ENCODE measurements at places on chromosomes 4 and X. TPM values are rescaled to one million over a fixed set of nuclear protein-coding genes. Genes with fewer than 3 reads are reported as not detected.
A peak's percentile ranks its signal among the peaks of the same experiment; 100 is the strongest.

The HHIP gene
- total RNA-seq: 0.48 TPM

DNA sequence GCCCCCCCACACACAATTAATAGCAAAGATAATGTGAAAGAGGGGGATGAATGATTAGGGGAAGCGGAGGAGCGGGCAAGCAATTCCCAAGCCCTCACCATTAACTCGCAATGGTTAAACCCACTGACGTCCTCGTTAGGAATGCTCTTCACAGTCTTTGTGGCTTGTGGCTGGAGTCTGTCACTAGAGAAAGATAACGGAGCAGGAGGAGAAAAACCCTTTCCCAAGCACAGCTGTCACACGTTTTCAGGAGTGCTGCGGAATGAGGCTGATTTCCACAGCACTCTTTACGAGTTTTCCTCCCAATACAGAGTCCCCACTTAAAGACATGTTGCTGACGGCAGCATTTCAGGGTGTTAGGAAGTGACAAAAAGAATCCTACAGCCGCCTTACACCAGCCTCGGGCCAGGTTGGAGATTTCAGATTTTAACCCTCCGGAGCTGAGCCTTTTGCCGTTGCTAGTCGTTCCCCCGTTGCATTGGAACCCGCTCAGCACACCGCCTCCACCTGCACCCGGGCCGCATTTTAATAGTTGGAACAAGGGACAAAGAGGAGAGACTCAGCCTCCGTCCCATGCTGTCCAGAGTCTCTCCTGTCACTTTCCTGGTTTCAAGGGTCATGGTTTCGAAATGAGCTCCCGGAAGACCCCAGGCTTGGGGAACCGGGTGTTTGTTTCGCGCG lies 92.2 kb downstream of the GEMIN8 start:
- no peaks in the 10 kb centered on the region for H3K4me1 ChIP-seq
- H3K36me3 ChIP-seq: no peaks in the 10 kb centered on the region
- peak overlapping the region; percentile 61 for H3K27ac ChIP-seq
- no peak for DNase-seq
- H3K27me3 ChIP-seq: peaks cover 53% of the 10 kb centered on the region

- no peaks in the 10 kb centered on the region for H3K4me1 ChIP-seq
- no peak for DNase-seq
- no peaks in the 10 kb centered on the region for H3K27me3 ChIP-seq
- H3K27ac ChIP-seq: no peak overlapping the region
- no peaks in the 10 kb centered on the region for H3K36me3 ChIP-seq
These were observed 589.2 kb upstream of the NR3C2 start for GRCh38 chr4:149031399-149031798.

The ESX1 gene
- not detected for total RNA-seq

Data from breast epithelium (tissue), 4 donors.